ENCODE measurements at places on chromosomes 6 and 20.

DNA sequence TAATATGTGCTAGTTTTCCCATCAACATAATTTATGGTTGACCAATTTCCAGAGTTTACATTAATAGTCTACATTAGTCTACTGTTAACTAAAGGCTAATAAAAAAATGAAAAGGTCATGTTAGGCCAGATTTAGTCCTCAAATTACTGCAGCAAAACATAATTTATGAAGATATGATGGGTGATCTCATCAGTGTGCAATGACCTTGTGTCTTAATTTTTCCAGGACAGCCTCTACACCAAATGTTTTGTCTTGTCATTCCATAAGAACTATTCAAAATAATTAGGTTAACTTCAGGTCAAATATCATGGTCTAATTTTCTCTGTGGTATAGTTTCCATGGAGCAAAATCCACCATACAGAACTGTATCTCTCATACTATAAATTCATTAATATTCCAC, 234.2 kb downstream of the COL12A1 start:
- DNase-seq = no peak

DNA sequence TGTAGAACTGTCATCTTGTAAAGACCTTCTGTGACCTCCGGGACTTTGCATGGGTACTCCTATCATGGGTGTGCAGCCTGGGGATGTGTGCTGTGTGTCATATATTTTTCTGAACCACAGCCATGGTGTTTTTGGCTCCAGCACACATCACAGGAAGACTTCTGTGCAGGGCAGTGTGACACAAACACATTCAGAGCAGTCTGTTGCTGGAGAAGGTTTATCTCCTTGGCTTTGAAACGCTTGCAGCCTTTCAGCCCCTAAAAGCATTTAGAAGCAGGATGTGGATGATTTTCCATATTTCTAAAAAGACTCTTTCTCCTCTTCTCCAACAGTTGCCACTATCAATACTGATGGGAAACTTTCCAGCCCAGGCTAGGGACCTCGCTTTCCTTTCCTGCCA, 221.6 kb upstream of the FOXA2 start:
- no peak for DNase-seq

DNA sequence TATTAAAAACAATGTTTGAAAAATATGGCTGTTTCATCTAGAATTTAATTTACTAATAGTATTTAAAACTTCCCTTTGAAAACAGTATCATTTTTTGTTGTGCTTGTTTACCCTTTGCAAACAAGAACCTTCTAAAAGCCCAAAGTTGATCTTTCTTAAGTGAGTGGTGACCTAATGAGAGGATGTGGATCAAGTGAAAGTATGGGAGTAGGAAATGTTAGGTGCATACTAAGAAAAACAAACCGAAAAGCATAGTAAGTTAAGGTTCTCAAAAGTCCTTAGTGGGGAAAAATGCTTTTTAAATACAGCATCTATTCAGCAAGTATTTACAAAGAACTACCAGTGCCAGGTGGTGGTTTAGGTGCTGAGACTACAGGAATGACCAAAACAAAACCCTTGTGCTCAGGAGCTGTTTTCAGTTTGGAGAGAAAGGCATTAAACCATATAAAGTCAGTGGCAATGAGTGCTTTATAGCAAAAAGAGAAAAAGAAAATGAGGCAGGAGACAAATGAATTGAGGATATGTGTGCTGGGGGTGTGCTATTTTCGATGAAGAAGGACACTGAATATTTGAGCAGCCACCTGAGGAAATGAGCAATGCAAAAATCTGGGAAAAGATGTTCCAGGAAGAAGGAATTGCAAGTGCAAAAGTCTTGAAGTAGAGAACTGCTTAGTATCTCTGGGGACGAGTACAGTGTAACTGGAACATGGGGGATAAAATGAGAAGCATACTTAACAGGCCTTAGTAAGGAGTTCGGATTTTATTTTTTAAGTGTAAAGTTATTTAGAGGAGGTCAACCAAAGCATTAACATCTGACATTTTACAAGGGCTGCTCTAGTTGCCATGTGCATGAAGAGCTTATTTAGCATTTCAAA, 24.0 kb downstream of the RNF146 start:
- DNase-seq = no peak

DNA sequence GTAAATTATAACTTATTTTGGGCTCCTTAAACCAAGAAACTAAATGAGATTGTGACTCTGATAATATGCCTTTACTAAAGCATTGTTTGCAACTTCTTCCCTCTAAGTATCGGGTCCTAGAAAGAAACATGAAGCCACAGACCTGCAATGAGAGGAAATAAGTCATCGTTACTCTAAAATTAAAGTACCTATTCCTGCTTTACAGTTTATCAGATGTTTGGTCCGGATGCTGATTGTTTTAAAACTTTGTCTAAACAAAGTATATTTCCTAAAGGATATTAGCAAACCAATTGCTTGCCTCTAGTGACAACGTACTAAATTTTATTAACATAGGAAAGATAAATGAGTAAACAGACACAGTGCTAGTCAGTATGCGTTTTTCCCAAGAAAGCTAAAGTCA, 216.8 kb downstream of the GJA1 start:
- no peak for DNase-seq

GRCh38 chr6:4957521-4958231, 46.2 kb downstream of the RPP40 start:
- no peak for DNase-seq

- no peak for DNase-seq
Measured at GRCh38 chr6:145189836-145190235, 545.5 kb downstream of the EPM2A start.

DNA sequence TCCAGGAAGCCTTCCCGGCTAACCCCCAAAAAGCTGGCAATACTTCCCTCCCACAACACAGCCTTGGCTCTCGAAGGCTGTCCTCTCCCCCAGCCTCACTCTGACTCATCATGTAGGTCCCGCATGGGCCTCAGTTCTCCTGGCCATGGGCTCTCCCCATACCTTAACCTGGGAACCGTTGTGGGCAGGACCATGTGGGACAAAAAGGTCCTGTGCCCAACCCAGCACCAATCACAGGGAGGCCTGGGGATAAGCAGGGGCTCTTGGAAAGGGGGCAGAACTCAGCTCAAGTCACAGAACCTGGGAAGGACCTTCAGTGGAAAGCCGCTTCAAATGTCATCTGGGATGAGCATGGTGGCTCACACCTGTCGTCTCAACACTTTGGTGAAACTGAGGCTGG, 45.5 kb downstream of the MRPL14 start:
- no peak for DNase-seq

DNA sequence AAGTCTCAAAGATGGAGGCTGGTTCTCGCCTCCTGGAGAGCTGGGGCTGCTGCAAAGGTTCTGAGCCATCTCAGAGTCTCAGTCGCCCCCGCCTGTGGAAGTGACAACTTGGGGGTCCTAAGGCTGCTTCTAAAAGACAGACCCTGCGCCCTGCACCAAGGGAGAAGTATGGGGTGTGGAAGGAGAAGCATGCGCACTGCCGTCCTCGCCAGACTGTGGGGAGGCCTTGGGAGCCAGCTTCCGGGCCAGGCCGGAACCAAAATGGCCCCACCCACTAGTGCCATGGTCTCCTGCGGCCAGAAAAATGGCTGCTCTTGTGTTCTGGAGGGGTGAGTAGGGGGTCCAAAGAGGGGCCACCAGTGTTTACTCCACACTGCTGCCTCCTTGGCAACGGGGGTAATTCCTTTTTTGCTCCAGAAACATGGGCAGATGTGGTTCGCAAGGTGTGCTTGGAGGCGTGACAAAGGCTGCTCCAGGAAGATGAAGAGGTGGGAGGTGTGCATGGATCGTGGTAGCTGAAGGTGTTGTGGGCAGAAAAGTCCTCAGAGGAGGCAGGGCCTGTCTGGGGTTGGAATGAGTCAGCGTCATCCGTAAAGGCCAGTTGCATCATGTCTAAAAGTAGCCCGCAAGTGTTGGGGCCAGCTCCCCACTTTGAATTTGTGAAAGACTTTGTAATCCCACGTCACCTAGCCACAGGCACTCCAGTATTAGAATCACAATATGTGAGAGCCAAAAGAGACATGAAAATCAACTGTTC, 329.8 kb upstream of the SOX4 start:
- no peak for DNase-seq

DNA sequence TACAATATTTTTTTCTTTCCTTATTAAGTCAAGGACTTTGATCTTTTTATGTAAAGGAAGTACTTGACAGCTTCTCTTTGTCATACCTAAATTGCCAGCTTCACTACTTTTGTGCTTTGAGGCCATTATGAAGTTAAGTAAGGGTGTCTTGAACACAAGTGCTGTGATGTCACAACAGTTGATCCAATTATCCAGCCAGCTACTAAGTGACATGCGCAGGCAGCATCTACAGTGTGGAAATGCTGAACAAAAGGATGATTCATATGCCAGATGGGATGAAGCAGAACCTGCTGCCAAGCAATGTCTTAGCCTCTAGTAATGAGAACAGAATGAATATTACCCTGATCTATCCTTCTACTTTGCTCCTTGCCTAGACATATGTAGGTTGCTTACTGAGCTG, 68.3 kb upstream of the TMEM244 start:
- peak; percentile 49 for DNase-seq

- no peak for DNase-seq
Measured at GRCh38 chr6:9458424-9458823, 956.5 kb downstream of the TFAP2A start.

DNA sequence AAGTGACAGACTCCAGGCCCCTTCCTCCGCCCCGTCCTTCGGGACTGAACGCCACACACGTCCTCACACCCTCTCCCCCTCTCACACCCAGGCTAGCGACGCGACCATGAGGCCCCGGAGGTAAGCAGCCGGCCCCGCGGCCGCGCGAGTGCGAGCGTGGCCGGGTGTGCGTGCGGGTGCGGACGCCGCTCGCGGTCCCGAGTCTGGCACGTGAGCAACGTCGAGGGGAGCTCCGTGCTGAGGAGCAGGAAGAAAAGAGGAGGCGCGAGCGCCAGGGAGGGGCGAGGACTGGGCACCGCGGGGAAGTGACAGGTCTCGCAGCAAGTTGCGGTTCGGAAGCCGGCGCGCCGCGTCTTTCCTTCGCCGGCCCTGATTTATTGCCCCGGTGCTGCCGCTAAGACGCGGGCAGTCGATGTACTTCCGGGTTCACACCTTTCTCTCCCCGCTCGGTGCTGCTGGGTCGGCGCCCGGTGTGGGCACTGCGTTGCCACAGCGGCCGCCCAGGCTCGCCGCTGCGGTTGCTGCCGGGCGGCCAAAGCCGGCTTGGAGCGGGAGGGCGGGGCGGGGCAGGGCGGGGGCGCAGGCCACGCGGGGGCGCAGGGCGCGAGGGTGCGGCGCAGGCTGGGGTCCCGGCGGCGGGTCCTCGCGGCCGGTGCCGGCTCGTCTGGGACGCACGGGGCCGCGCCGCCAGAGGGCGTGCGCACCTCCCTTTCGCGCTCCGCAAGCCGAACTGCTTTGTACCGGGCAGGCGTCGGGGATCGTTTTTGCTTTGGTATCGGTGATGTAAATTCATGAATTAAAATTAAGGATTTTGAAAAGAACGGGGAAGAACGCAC, 15.8 kb upstream of the LIN28B start:
- no peak for DNase-seq

DNA sequence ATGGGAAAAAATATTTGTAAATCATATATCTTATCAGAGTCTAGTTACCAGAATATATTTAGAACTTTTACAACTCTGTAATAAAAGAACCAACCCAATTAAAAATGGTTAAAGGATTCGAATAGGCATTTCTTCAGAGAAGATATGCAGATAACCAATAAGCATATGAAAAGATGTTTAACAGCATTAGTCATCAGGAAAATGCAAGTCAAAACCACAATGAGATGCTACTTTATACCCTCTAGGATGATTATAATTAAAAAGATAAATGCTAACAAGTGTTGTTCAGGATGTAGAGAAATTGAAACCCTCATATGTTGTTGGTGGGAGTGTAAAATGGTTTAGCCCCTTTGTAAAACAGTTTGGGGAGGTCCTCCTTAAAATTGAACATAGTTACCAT, 94.1 kb downstream of the LRRC1 start:
- DNase-seq = peak; percentile 30

- DNase-seq = no peak
Measured at GRCh38 chr20:57930351-57930750, 220.5 kb upstream of the PMEPA1 start.

- no peak for DNase-seq
Measured at GRCh38 chr20:50417023-50417329, 93.2 kb upstream of the PTPN1 start.

DNA sequence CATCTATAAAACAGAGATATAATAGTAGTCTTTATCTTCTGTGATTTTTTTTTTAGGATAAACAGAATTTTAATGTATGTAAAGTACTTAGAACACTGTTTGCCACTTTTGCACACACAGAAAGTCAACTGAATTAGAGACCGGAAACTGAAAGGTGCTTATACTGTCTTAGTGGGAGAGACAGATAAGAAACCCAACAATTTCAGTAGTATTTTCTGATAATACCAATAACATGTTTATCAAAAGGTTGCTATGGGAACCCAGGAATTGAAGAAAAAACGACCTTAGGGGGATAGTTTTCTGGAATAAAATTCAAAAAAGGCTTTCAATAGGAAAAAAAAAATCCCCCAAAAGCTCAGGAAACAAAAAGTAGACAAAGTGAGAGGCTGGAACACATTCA, 138.6 kb downstream of the BCKDHB start:
- no peak for DNase-seq

GRCh38 chr20:60381643-60382400, 423.6 kb downstream of the CDH26 start:
- no peak for DNase-seq

- no peak for DNase-seq
Measured at GRCh38 chr20:31523361-31524283, 9.4 kb downstream of the HM13 start.

DNA sequence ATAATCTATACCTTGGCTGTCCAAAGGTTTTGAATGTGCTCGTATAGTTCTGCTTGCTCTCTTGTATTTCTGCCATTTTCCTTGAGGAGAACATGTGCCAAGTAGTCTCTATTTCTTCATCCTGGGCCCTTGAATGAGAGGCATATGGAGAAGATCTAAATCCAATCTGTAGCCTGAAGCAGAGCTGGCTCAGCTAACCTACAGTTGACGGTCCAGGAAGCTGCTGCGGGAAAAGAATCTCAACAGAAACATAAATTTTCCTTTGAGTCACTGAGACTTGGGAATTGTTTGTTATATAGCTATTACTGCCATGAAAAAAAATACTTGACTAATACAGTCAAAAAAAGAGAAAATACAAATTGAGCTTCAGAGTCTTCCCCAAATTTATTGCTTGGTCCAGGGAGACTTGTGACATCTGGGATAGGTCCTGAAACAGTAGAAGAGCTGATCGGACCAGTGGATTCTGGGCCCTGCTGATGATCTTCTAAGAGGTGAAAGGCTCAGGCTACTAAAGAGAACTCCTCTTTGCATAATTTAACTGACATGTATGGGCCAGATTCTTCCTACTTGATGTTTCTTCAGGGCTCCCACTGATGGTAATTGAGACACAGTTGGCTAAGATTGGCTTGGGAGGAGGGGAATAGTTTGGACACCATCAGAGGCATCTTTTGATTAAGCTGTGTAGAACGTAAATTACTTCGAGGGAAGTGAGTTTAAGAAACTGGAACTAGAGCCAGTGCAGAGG, 29.9 kb upstream of the PLCB4 start:
- no peak for DNase-seq
